AG04450 (cell line): ENCODE measurements at places on chromosomes 13 and 19. TPM values are rescaled to one million over a fixed set of nuclear protein-coding genes. Genes with fewer than 3 reads are reported as not detected.

Gene IRGQ
- polyA plus RNA-seq, result 11.2 and 11.6 TPM in 2 replicates

GRCh38 chr13:86051134-86052103 is 252.2 kb upstream of the SLITRK6 start:
- DNase-seq, result no peak

Gene COX6B2
- polyA plus RNA-seq, result 0.16 and 0.19 TPM in 2 replicates

- DNase-seq, result peak; percentile 37
Observed at GRCh38 chr19:55585658-55586339, 5.2 kb upstream of the ZNF579 start.

DNA sequence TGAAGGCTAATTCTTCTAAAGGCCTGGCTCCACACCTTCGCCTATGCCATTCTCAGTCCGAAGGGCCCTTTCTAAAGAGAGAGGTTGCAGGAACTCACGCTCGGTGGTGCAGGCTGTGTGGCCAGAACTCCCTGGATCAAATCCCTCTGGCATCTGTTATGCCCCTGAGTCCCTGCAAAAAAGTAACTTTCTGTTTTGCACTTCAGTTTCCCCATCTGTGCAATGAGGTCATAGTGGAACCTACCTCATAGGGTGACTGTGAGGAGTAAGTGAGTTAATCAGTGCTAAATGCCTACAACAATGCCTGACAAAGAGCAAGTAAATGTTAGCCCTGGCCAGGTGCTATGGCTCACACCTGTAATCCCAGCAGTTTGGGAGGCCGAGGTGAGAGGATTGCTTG is 7.3 kb downstream of the IGSF23 start:
- no peak for DNase-seq

DNA sequence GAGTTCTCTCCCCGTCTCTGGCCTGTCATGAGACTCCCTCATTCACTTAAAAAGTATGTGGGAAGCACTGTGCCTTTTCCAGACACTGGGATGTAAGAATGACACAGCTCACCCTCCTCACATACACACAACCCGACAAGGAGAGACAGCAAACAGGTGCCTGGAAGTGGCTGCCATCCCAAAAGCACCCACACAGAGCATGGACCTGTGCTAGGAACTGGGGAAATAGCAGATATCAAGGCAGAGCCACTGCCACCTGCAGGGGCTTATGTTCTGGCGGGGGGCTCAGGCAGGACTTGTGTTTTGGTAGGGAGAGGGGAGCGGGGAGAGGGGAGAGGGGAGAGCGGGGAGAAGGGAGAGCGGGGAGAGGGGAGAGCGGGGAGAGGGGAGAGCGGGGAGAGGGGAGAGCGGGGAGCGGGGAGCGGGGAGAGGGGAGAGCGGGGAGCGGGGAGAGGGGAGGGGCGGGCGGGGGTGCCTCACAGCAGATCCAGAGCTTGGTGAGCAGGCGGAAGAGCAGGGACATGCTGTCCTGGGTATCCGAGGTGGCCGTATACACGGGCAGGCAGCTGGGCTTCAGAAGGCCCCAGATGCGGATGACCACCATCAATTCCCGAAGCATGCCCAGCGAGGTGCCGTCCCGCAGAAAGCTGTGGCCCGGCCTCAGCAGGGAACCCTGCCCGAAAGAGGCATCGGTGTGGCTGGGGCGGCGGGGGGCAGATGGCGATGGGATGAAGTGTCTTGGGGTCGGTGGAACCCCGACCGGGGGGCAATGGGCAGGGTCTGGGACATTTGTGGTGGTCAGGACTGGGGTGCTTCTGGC is 12.2 kb downstream of the CFD start:
- no peak for DNase-seq

GRCh38 chr19:45175515-45176345 is 2.3 kb downstream of the TRAPPC6A start:
- DNase-seq, result no peak

GRCh38 chr13:33072282-33072681 is 56.1 kb downstream of the KL start:
- no peak for DNase-seq

Gene GAPDHS
- polyA plus RNA-seq, result not detected in 2 replicates

DNA sequence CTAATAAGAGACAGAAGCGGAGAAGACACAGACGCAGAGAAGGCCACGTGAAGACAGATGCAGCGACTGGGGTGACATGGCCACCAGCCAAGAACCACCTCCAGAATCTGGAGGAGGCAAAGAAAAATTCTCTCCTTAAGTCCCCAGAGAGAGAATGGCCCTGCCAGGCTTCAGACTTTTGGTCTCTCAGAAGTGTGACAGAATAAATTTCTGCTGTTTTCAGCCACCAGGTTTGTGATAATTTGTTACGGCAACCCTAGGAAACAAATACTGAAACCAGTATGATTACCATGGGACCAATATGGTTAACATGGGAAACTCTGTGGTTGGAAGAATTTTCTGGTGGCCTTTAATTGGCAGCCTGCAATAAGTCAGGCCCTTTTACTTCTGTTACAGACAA is 63.9 kb upstream of the DOCK9 start:
- no peak for DNase-seq

Gene LYL1
- polyA plus RNA-seq, result 0.11 and 0.29 TPM in 2 replicates

GRCh38 chr19:29517946-29518345 is 7.8 kb upstream of the VSTM2B start:
- no peak for DNase-seq

Gene KANK3
- 0.07 TPM in 1 of 2 replicates, not detected in the other for polyA plus RNA-seq
